Activated gamma-delta T cell treated with anti-CD3 and anti-CD28 coated beads, Interleukin-2, amount 50 U/mL, for 16 hours (primary cell): ENCODE measurements at places on chromosomes 3 and 15.

DNA sequence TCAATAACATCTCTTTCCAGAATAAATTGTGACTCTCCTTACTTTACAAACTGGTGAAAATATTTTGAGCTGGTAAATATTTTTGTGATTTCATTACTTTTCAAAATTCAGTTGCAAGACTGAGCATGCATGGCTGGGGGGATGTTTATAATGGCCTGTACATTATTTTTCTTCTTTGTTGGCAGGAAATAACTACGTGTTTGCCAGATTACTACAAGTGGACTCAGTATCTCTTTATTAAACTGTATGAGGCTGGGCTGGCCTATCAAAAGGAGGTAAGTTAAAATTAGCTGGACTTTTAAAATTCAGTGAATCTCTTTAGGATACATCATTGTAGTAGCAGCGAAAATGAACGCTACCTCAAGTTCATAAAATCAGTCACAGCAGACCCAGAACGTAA is 58.3 kb downstream of the LARS2 start:
- no peak for DNase-seq

DNA sequence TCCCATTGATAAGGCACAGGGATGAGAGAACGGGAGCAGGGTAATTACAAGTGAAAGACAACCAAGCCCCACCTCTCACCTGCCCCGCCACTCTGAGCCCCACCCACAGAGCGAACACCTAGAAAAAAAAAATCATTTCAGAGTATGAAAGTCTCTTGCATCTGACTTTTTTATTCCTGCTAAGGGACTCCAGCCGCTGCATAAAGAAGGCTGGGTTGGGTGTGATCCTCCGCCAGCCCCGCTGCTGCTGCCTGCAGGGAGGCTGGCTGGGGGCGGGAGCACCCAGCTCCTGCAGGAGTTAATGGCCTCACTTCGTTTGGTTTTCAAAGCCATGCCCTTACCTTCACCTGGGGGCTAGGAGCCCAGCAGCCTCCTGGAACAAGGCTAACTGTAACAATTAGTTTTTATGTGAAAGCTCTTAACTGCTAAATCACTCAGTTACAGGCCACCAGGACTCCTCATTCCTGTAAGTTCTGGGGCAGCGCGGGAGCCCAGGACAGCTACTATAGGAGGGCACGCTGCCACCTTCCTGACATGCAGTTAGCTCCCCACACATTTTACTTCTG is 78.0 kb upstream of the SNRPA1 start:
- DNase-seq: no peak

DNA sequence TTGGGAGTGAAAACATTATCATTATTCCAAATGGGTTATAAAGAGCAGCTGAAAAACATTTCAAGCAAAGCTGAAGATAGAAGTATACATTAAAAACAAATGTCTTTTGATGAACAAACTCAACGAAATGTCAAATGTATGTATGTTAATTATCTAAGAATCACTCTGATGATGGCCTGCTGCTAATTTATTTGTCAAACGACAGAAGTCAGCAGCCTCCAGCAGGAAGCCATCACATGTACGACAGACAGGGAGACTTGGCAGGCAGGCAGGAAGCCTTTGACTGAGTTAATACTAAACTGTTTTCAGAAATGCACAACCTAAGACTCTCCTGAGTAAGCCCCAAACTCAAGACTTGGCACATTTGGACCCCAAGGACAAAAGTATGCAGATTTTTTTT is 491.1 kb downstream of the ZNF385D start:
- DNase-seq: no peak

DNA sequence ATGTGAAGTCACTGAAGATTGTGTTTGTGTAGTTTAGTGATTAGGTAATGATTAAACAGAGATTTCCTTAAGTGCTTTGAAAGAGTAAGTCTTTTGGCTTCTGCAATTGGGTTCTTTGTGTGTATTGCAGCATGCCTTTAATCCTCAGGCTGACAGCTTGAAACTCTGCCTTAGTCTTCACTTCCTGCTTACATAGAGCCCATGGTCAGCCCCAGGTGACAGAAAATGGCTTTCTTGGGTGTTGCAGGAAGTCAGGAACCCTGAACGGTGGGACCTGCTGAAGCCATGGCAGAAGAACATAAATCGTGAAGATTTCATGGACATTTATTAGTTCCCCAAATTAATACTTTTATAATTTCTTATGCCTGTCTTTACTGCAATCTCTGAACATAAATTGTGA is 61.3 kb downstream of the KBTBD8 start:
- no peak for DNase-seq

DNA sequence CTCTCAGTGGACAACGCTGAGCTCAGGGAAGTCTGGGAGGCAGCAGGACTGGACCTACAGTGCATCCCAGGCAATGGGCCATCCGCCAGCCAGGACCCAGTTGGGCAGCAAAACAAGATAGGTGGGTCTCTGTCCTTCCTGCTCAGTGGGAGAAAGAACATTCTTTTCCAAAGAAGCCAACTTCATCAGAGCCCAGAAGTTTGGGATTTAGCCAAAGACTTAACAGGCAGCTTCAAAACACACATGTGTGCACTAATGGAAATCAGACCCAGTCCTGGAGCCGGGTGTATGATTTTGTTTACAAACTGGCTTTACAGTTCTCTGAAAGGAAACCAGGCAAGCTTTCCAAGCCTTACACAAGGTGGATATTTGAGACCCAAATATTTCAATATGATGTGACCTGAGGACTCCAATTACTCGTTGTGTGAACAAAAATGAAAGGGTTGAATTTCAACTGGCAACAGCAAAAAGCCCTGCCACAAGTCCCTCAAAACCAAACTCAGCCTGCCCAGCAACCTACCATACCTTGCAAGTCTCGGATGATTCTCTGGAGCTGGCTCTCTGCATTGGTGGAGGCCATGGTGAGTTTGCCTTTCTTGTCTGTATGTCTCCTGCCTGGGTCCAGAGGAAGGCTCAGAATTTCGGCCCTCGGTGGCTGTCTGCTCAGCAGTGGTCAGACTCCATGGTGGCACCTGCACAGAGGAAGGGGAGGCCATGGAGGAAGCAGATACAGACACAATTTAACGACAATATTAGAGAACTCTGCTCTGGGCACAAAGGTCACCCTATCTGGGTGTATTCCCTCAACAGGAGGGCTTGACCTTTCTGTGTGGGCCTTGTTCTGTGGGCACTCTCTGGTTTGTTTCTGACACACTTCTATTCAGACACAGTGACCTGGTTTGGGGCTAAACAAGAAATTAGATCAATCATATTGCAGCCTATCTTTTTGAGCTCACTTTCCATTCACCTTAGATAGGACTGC is 11.0 kb downstream of the FYCO1 start:
- DNase-seq: no peak

DNA sequence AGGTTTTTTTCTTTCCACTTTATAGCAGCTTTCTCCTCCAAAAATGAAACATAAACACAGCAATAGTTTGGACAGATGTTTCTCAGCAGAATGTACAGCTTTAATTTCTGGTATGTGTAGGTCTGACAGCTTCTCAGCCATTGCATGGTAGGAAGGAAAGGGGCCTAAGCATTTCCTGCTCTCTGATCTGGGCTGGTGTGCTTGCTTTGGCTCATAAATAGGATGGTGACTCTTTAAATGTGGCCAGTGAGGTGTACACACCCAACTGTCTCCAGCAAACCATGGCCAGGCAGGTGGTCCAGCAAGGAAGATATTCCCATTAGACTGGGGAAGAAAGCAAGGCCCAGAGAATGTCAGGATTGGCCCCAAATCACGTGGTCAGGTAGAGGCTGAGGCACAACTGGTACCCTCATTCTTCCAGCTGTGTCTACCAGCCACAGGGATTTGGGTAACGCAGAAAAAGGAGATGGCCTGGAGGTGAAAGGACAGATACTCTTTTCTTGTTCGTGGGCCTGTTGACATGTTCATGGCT is 52.1 kb downstream of the ITGA11 start:
- DNase-seq: no peak

DNA sequence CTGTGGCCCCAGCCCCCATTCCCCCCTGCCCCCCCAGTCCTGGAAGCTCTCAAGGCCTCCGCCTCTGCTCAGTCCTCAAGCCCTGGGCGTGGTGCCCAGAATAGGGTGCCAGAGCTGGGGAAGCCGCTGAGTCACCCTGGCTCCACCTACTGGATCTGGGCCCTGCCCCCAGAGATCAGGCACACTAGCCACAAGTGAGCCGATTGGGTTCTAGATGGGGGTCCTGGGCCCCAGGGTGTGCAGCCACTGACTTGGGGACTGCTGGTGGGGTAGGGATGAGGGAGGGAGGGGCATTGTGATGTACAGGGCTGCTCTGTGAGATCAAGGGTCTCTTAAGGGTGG is 5.7 kb downstream of the EIF4G1 start:
- no peak for DNase-seq

GRCh38 chr3:54257125-54257720 is 134.9 kb downstream of the CACNA2D3 start:
- DNase-seq: no peak

DNA sequence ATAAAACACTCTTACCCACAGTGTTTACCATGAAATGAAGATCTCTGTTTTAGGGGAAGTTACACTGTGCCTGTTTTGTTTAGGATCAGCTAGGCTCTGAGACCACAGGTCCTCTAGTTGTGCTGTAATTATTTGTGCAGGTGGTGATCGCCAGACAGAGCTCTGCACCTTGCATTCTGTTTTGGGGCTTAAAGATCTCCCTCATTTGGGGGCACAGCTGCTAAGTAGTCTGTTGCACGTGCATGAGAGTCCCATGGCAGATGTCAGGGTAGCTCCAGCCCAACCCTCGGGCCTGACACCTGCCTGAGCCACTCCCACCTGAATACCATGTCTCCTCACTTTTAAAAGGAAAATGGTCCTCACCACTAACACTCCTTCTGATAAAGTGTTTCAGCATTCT is 12.4 kb downstream of the C3orf20 start:
- DNase-seq: no peak

DNA sequence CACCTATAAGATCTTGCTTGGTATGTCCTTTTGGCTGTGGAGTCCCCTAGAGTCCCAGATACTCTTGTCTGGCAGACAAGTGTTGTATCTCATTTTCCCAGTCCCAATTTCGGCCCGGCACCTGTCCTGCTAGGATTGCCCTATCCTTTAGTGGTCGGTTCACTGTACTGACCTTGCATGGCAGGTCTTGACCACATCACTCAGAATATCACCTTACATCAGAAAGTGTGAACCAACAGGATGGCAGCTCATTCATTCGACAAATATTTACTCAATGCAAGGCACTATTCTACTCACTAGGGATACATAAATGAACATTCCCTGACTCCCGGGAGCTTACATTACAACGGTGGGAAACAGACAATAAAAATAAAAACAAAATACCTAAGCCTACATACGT is 5.7 kb upstream of the CCDC80 start:
- DNase-seq: no peak

- DNase-seq: no peak
Measured at GRCh38 chr3:134932035-134932434, 137.0 kb downstream of the EPHB1 start.
